ENCODE measurements at places on chromosomes 5 and 9.
A peak's percentile ranks its signal among the peaks of the same experiment; 100 is the strongest.

DNA sequence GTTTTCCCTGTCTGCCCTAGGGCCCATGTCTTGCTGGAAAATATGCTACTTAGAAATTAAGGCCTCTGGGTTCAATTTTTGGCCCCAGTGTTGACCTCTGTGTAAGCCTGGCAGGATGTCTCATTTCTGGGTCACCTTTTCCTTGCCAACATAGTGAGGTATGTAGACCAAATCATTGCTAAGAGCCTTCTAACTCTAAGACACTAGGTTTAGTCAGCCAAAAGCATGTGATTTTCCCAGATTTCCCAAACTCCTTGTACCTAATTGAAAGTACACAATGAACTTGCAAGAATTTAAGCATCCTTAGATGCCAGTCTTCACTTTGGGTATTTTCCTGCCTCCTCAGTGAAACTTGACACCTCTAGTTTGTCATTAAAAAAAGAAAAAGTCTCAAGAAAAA, 77.0 kb downstream of the GALNT10 start:
- DNase-seq: no peak

- no peak for DNase-seq
Observed at GRCh38 chr5:115932991-115933390, 29.3 kb upstream of the LVRN start.

DNA sequence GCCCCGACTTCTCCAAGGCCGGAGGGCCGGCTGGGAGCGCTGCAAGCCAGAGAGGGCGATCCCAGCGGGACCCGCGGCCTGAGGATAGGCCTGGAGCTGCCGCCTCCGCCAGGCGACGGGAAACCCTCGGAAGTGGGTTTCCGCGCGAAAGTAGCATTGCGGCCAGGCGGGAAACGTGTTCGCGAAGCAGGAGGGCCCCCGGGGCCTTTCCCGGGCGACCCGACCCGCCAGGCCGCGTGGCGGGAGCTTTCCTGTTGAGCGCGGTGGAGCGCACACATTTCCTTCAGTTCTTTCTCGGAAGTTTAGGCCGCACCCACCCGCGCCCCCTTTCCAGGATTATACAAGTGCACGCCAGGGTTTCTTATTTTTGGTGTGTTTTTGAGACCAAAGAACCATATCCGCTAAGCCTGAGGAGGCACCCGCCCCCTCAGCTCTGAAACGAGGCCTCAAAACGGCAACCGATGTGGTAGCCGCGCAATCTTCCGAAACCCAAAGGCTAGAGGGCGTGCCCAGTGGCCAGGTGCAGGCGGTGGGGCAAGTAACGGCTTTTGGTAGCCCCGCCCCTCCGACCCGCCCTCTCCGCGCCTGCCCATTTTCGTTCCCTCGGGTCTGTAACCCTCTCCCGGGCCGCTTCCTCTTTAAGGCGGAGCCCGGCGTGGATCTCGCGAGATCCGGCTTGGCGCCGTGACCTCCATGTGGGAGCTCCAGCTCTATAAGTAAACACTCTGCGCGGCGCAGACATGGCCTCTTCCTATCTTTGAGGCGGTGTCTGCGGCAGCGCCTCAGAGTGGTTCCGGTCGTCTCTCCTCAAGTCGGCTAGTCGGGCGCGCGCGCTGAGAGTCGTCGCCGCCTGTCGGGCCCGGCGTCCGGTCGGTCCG, at the start of gene UHRF2:
UHRF2 (plus strand) TSS at position 713 of the 878 bp plus-strand sequence. CDS start 292 bp downstream, outside the sequence.
- peak; percentile 84 for DNase-seq

DNA sequence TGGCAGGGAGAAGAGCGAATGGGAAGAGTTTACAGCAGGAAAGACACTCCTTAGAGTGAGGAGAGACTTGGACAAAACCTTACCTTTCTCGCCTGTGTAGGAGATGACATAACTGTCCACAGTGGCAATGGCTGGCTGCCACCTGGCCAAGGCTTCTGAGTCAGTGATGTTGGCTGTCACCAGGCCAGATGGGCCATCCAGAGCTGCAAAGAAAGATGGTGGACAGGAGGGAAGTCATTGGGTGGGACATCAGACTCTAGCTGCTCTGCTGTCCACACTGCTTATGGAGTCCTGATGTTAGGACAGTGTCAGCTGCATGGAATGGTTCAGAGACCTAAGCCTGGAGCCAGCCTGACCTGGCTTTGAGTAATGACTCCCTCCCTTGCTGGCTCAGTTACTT, 79.8 kb downstream of the TNC start:
- DNase-seq: no peak

Measured in NCI-H510A treated with DMSO at 0.1 percent for 48 hours (cell line).